ENCODE measurements at places on chromosomes 11 and 22.
A peak's percentile ranks its signal among the peaks of the same experiment; 100 is the strongest.

- no peak for DNase-seq
Observed at GRCh38 chr11:27723687-27724086, 23.4 kb upstream of the BDNF start.

DNA sequence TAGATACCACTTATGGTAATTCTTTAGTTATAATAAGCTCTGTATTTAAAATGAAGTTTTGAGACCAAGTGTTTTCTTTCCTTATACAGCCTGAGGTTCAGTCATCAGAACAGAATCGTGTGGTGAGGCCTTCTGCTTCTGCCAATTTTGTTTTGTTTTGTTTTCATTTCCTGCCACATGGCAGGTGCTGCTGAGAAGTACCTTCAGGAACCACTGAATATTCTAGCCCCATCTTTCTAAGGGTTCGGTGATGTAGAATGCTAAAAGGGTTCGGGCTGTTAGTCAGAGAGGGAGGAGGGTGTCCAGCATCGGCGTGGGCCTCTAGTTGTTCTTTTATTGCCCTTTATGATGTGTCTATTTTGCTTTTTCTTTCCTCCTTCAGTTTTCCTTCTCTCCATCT, 25.8 kb downstream of the TNRC6B start:
- DNase-seq, result peak; percentile 55

DNA sequence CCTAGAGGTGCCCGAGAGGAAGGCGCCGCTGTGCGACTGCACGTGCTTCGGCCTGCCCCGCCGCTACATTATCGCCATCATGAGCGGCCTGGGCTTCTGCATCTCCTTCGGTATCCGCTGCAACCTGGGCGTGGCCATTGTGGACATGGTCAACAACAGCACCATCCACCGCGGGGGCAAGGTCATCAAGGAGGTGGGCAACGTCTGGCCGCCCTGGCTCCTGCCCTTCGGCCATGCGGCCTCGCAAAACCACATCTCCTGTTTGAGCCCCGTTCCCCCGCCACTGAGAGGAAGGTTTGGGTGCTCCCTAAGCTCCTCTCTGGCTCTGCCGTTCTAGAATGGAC, 3.4 kb downstream of the SLC17A6 start:
- DNase-seq, result no peak

DNA sequence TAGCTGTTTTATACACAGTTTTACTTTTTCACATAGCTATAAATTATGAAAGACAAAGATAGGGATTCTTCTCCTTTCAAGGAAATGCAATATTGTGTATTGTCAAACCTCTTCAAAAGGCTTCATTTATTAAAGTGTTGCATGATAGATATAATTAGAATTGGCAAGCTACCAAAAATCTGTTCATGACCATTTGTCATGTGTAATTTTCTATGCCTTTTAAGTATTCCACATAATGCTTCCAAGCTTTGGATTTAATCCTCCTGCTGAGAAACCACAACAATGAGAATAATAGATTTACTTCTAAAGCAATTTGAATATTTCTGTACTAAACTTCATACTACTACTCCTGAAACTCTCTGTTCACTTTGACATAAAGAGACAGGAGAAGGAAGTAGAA, 403.2 kb upstream of the CCDC179 start:
- DNase-seq, result no peak

GRCh38 chr11:120807414-120808150, 216.3 kb upstream of the TBCEL start:
- no peak for DNase-seq

DNA sequence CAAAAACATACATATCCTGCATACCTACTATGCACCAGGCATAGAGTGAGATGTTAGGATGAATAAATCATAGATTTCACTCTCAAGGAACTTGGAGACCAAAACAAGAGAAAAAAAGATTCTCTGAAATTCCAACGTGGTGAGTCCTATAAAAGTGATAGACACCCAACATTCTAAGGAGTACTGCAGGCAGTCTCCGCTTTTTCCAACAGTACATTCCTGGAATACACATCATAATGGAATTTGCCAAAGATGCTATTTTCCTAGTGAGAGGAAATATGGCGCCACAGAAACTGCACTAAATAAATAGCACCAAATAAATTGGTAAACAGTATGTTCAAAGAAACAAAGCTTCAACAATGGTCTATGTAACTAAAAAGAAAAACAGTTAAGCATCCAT, 6.0 kb downstream of the TMEM123 start:
- no peak for DNase-seq

- DNase-seq, result no peak
Observed at GRCh38 chr11:78825591-78826020, 250.9 kb upstream of the NARS2 start.

DNA sequence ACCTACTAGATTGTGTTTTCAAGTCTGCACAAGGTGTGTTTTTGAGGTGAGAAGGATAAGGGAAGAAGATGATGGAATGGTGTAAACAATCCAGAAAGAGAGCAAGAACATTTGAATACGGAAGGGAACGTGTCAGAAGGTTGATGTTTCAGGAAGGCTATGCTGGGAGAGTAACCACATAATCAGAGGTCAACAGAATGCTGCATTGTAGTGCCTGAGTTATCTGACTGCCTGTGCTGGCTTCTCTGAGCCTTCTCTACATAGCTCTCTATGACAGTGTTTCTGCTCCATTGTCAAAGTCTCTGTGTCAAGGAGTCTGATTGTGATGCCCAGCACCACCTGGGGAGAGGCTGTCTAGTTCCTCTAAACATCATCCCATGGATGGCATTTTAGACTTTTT, 74.1 kb downstream of the CYB5R2 start:
- DNase-seq, result no peak

DNA sequence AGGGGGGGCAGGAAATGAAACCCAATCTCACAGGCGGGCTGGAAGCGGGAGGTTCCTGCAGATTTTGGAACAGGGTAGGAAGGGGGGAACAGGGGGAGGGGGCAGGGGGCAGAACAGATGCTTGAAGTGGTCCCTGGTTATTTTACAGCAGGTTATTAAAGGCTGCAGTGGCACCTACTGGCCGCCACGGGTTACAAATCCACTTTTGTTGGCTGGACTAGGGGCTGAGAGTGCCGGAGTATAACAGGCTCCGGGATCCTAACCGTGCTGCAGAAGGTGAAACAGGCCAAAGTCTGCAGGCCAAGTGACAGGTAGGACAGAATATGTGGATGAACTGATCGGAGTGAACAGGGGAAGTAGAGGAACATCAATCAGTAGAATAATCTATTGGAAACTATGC, 2.5 kb downstream of the ROBO3 start:
- DNase-seq, result peak; percentile 35

GRCh38 chr11:17939542-17939941, 73.3 kb downstream of the SERGEF start:
- DNase-seq, result no peak
